CD4-positive, alpha-beta memory T cell (primary cell): ENCODE measurements at places on chromosomes 2 and 18.

DNA sequence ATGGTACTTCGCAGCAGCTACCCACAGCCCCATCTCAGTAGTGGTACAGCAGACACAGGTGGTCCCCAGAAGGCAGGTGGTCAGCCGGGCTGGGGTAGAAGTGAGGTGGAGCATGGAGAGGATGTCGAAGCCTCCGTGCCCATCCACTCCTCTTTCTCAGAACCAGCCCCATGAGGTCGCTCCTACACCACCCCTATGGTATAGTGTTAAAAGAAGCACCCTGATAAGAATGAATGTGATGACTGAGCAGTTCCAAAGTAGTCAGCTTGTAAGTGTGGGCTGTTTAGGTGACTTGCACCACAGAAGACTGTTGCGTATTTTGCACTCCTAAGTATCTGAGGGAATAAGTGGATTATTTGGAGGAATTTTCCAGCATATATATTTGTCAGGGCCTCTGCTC, 111.3 kb downstream of the WDSUB1 start:
- DNase-seq, result no peak

DNA sequence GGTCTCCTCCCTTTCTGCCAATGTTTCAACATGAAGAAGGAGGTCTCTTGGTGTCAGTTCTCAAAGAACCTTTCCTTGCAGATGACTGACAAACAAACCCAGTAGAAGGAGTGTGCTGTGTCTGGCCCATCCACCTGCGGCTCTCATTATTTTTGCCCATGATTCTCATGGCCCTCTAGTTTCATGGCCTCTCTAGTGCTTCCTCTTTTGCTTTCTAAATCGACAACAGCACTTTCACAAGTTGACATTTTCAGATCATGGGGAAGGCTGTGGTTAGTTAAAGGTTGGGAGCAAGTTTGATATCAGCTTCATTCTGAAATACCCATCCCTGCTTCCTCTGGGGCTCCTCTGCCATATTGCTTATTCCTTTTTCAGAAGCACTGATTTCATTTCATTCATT, 805.2 kb downstream of the SLC4A3 start:
- DNase-seq, result no peak

DNA sequence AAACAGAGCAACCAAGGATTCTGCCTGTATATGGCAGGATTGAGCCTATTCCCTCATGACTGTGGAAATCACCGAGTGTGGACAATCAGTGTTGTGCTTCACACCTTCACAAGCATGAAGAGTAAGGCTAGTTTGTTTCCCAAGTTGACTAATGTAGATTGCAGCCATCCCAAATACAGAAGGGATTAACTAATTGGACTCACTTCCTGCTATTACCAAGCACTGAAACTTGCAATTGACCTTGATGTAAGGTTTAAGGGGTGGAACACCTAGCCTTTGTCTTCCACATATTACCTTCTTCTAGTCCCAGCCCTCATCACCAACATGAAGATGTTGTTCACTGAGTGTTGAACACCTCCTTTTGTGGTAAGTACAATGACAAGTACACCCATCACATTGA, 120.9 kb upstream of the RND3 start:
- no peak for DNase-seq

GRCh38 chr2:181326661-181327060, 130.5 kb upstream of the ITGA4 start:
- no peak for DNase-seq

DNA sequence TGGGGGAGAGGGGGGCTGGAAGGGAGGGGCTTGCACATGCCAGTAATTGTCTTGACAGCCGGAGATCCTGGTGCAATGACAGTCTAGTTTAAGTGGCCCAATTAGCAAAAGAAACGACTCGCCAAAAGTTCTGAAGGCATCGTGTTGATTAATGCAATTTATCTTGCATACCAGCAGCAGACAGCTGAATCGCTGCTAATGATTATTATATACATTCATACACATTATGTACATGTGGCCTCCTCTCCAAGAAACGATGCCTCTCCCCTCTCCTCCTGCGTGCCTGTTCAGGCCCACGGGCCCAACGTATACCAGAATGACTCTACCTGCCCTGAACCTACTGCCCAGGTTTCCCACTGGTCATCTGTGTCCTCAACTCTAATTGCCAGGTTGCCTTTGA, 214.5 kb downstream of the CELF4 start:
- no peak for DNase-seq

GRCh38 chr2:70145144-70145490, 45.7 kb downstream of the C2orf42 start:
- no peak for DNase-seq

GRCh38 chr18:56161566-56162260, 476.7 kb downstream of the TXNL1 start:
- DNase-seq, result no peak

GRCh38 chr2:181957668-181958067, 28.0 kb upstream of the PPP1R1C start:
- DNase-seq, result no peak

GRCh38 chr18:57438743-57439608, 3.8 kb downstream of the ONECUT2 start:
- DNase-seq, result no peak

- DNase-seq, result no peak
These were observed 31.6 kb upstream of the MAP3K20 start for GRCh38 chr2:173043897-173044519.

DNA sequence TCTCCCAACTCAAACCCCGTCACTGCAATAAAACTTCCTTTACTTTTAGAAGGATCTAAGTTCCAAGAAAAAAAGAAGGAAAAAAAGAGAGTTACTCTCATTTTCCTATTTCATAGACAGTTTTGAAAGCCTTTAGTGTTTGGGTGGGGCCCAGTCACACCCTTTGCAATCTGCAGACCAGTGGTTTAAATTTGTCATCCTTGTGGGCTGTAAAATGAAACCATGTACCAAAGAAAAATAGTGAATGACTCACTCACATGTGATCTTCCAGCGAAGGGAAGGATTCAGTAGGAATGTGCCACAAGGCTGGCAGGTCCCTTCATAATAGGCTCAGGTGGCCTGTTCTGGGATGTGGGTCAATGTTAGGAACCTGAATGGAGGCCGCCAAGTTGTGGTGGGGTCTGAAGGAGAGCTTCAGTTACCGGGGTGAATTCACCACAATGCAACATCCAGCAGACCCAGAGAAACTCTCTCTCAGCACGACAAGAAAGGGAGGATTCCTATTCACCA, 28.3 kb downstream of the ANXA4 start:
- DNase-seq, result no peak

DNA sequence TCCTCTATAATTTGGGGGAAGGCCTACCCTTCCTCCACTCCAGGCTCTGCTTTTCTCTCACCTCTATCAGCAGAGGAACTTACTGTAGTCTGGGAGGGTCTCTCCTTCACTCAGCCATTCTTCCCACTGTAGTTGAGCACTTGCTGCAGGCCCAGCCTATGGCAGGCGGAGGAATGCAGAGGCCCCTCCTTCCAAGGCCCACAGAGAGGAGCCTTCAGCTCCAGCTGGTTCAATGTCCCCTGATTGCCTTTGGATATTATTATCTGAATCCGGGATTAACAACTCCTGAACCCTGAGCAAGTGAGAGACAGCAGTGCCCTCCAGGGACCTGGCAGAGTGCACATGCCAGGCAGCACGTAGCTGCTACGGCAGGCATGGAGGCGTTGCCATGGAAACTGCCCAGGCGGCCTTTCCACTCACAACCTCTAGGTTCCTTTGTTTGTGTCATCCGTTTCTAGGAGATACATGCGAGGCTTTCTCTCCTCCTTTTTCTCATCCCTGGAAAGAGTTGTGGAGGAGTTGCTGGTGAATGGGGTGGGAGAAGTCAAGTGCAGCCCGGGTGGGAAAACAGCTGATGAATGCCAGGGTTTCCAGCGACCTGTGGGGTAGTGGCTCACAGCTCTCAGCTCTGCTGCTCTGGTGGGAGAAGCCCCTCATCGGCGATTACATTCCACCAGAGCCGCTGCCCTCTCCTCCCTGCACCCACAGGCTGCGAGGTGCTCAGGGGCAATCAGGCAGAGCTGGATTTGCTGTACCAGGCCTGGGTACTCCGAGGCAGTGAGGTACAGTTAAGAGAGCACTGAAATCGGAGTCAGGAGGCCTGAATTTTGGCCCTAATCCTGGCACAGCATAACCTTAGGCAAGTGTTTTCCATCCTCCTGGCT, 55.3 kb upstream of the HK2 start:
- no peak for DNase-seq

DNA sequence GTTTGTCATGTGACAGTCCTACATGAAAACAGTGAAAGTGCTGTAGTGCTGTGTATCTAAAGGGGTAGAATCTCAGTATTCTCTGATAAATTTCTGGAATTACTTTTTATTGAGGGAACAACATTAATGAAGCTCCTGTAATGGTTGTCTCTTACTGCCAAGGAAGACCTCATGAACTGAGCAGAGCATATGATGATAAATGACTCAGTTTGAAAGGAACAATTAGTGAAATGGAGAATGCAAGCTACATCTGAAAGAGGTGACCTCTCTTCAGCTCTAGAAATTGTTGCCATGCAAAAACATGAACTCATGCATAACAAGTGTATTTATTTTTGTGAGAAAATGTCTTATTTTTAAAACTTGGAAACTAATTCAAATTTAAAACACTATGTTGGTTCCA, 93.6 kb downstream of the SCN9A start:
- no peak for DNase-seq

DNA sequence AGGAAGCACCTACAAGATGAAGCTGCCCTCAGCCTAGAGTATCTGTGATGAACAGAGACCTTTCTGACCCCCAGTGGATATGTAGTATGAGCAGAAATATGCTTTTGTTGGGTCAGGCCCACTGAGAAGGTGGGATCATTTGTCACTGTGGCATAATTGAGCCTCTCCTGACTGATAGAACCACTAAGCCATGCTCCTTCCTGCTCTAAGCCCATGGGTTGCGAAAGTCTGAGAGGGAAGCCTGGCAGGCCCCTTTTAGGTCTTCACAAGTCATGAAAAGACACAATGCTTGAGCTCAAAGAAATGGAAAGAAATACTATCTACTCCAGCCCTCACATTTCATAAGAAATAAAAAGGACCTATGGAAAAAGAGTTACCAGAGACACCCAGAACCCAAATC, 127.7 kb downstream of the TNS1 start:
- DNase-seq, result no peak

- no peak for DNase-seq
These were observed 43.5 kb downstream of the GORASP2 start for GRCh38 chr2:170972296-170973224.

DNA sequence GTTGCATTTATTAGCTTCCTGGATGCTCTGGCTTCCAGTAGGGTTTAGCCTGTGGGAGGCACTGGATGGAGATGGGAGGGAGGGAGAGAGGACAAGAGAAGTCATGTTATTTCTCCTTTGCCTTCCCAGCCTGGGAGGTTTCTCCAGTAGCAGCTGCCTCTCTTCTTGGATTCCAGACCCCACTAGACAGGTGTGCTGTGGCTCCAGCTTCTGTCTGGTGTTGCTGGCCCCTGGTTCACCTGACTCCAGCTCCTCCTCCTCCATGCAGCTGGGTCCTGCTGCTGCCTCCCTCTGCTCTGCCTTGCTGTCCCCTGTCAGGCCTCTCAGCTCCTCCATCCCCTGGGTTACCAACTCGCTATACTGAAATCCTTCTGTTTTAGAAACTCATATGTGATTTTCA, 188.9 kb upstream of the TNP1 start:
- DNase-seq, result no peak
